CD14-positive monocyte (primary cell): ENCODE measurements at places on chromosomes 12 and 14.

GRCh38 chr14:81890020-81890419 lies 356.4 kb upstream of the SEL1L start:
- DNase-seq, result no peak

DNA sequence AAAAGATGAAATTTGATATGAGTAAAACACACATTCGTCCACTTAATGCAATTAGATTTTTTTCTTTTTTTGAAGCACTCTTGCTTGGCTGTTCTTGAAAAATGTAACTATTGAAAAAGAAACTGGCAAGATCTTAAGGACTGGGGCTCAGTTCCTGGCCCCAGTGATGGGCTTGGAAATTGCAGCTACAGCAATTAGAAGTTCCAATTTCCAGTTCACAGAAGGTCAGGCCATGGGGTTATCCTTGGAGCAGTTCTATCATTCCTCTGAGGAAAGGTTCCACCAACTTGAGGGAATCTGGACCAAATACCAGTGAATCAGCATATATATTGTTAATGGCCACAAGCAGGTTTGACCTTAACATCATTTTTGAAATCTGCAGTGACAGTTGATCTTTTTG lies 18.9 kb downstream of the IGF1 start:
- DNase-seq, result no peak

DNA sequence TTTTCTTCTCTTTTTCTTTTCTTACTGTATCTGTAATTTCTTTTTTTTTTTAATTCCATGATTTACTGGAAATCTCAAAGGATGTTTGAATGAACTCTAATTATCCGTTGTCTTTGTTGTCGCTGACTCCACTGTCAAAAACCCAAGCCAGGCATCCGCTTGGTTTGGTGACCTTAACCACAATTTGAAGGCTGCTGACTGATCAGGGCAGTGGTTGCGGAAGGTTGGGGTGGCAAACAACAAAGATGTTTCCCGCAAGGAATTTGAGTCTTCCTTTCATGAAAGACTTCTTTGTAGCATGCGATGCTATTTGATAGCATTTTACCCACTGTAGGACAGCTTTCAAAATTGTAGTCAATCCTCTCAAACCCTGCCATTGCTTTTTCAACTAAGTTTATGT lies 1013.8 kb downstream of the DIO2 start:
- no peak for DNase-seq

GRCh38 chr14:37406095-37406494 lies 189.0 kb downstream of the FOXA1 start:
- DNase-seq, result no peak

- DNase-seq, result no peak
Observed at GRCh38 chr14:68230950-68231717, 411.6 kb downstream of the RAD51B start.

DNA sequence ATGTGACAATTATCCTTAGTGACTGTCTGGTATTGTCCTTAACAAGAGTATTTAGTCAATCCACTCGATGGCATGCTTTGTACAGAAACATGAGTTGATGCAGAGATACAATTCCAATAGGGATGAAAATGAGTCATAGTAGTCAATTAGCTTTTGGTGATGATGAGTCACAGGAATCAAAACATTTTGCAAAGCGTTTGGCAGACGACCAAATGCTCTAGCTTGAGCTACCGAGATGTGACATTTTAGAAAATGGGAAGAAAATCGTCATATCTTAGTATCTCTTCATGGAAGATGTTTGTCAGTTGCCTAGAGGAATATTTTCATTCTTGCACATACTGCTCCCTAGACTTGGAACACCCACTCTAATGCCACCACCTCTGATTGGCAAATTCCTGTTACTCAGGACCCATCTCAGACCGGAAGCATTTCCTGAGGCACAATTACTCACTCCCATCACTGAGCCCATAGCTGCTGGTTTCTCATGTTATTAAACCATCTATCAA lies 95.0 kb downstream of the LMNTD1 start:
- DNase-seq, result no peak

- no peak for DNase-seq
Observed at GRCh38 chr12:13546231-13546630, 349.7 kb downstream of the EMP1 start.

- no peak for DNase-seq
Observed at GRCh38 chr12:133222211-133222610, 13.5 kb downstream of the ANHX start.
